Activated T-helper 1 cell treated with anti-CD3 and anti-CD28 coated beads, Interleukin-12 subunit alpha, Interleukin-12 subunit beta, Interleukin-2, Interleukin-4 antibody, amounts not matched to agents 30 ng/mL and 10 ng/mL and 1 ng/mL, durations not matched to agents 14 hours and 24 hours and 36 hours (primary cell): ENCODE measurements at places on chromosomes 6 and 20. TPM values are rescaled to one million over a fixed set of nuclear protein-coding genes. Genes with fewer than 3 reads are reported as not detected.

BTN1A1 gene
- not detected in 2 replicates for total RNA-seq

SIGLEC1 gene
- not detected in 2 replicates for total RNA-seq

TAGAP gene
- total RNA-seq: 245 and 250 TPM in 2 replicates

TFAP2D gene
- not detected in 2 replicates for total RNA-seq

KIF6 gene
- total RNA-seq: 0.08 and 0.15 TPM in 2 replicates

DNA sequence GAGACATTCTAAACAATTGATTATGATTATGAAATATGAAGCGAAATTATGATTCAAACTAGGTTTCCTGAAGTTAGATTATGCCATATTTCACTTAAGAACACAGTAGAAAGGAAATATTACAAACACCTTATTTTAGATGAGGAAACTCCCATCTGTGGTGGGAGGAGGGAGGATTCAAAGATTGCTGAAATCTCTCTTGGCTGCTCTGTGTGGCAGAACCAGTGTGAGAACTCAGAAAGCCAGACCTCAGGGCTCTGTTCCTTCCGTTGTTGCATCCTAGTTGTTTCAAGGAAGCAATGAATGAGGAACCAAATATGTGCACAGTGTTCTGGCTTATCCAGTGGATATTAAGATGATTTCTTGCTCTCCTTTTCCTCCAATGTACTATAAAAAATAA lies 2.1 kb downstream of the TAAR5 start:
- no peak for DNase-seq

- no peak for DNase-seq
Observed at GRCh38 chr6:105537981-105538578, 135.2 kb upstream of the PREP start.

- DNase-seq: no peak
Observed at GRCh38 chr6:107009499-107009898, 18.5 kb upstream of the MTRES1 start.

- no peak for DNase-seq
Observed at GRCh38 chr20:46063151-46063550, 26.6 kb downstream of the NCOA5 start.

DNA sequence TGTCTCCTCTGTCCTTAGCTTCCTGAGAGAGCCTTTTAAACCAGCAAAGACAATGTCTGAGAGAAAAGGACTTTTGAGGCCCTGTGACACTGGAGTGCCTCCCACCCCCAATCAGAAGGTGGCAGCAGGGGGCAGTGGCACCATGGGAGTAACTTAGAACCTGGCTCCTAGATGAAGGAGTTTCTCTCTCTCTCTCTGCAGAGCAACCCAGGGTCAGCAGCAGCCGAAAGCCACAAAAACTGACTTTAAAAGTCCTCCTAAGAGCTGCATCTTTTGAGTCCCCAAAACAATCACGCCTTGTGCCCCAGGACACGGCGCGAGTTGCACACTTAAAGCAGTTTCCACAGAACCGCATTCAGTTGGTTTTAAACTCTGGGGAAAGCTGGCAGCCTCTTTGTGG lies 5.3 kb upstream of the TCP11 start:
- no peak for DNase-seq

- DNase-seq: no peak
Observed at GRCh38 chr6:43500921-43501320, 9.2 kb downstream of the LRRC73 start.

DNA sequence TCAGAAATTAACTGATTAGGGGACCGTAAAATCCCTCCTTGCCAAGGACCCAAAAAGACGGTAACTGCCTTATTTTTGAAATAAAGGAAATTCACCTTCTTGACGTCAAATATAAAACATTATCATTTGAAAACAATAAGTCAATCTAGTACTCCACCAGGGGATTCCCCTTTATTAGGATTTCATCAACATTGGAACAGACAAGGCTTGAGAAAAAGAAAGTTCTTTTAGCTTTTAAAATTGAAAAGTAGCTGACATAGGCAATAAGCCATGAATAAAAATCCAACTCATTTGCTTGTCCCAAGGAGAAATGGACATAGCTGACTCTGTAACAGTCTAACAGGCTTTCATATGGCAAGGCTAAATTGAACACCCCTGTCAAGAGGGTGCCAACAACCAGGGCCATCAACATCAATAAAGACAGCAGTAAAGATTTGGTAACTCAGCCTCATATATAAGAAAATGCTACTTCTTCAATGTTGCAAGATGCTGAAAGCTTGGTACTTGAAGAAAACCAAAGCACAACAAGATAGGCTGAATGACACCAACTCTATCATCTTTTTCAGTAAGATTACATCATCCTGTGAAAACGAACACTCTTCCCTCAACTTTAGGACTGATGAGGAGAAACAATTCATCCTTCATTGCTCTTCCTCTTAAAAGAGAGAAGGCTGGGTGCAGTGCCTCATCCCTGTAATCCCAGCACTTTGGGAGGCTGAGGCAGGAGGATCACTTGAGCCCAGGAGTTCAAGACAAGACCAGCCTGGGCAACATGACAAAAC lies 121.0 kb upstream of the PRDM1 start:
- DNase-seq: no peak

DNA sequence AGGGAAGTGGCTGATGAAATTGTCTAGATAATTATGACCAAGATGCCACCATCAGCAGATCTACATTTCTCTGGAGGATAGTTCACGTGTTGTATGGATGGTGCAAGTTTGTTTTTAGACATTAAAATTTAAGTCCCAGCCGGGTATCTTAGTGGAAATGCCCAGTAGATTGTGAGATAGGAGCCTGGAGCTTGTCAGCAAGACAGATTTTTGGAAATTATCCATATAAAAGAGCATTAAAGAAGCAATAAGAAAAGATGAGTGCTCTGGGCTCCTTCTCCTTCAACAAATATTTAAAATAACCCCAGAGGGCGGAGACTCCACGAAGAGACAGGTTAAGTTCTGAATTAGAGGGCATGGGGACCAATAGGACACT lies 47.6 kb upstream of the SMLR1 start:
- DNase-seq: no peak

DNA sequence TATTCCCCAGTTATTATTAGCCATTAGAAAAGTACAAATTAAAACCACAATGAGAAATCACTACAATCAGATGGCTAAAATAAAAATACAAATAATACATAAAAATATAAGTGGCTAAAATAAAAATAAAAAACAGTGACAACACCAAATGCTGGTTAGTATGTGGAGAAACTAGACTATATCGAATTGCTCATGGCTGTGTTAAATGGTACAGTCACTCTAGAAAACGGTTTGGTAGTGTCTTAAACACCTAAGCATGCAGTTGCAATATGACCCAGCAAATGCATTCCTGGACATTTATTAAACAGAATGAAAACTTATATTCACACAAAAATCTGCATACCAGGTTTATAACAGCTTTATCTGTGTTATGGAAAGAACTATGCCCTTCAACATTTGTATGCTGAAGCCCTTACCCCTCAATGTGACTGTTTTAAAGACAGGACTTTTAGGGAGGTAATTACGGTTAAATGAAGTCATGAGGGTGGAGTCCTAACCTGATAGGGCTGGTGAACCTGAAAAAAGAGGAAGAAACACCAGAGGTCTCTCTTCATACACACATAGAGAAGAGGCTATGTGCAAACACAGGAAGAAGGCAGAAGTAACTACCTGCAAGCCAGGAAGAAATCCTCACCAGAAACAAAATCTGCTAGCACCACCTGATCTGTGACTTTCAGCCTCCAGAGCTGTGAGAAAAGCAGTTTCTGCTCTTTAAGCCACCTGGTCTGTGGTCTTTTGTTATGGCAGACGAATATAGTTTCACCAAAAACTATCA lies 84.9 kb downstream of the ASCC3 start:
- DNase-seq: no peak

GRCh38 chr6:170266061-170266825 lies 24.6 kb downstream of the DLL1 start:
- no peak for DNase-seq

DNA sequence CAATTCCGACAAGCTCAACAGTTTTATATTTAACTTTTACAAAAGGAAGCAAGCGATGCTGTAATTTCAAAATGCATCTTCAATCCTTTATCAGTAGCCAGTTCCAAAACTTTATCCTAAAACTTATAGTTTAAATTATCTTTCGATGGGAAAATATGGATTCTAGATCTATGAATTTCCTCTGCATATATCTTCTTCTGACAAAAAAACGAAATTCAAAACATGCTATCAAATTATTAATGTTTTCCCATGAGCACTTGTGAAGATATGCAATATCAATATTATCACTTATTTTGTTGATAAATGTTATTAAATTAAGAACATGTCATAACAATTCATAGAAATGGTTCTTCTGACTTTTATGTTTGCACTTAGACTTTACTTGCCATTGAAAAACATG lies 2.3 kb downstream of the NCR2 start:
- DNase-seq: no peak

- no peak for DNase-seq
Observed at GRCh38 chr20:1747953-1748577, 90.5 kb upstream of the SIRPG start.

DNA sequence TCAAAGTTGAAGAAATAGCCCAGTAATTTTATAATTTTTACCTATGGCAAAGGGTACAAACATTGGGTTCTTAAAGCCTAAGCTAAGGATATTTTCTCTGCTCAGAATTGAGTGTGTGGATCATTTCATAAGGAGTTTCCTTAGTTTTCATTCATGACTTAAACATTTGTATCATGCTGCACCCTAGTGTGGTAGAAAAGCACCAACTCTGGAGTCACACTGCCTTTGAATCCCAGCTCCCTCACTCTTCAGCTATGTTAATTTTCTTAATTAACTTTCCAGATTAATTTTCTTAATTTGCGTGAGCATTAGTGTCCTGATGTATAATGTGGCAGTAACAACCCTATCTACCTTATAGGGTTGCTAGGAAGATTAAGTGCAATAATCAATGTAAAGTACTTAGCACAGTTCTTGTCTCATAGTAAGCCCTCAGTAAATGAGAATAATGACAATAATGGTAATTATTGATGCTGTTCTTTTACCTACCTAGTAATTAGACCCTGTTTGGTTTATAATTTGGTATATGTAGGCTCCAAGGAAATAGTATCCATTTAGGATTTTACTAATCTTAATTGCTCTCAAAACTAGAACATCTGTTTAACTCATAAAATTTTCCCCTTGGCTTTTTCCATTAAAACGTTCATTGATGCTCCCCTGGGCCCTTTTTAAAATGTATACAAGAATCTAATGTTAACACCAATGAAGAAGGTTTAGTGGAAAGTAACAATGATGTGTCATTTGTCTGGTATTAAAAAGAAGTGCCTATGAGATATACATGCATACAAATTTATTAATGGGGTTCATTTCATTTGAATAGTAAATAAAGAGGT lies 31.6 kb downstream of the DSE start:
- DNase-seq: no peak
